A172 (cell line): ENCODE measurements at places on chromosomes 3 and 15. TPM values are rescaled to one million over a fixed set of nuclear protein-coding genes. Genes with fewer than 3 reads are reported as not detected.

- DNase-seq, result no peak
These were observed 43.4 kb upstream of the LMCD1 start for GRCh38 chr3:8458238-8458661.

- peak; percentile 12 for DNase-seq
These were observed 35.1 kb downstream of the GASK1A start for GRCh38 chr3:43014241-43014640.

DNA sequence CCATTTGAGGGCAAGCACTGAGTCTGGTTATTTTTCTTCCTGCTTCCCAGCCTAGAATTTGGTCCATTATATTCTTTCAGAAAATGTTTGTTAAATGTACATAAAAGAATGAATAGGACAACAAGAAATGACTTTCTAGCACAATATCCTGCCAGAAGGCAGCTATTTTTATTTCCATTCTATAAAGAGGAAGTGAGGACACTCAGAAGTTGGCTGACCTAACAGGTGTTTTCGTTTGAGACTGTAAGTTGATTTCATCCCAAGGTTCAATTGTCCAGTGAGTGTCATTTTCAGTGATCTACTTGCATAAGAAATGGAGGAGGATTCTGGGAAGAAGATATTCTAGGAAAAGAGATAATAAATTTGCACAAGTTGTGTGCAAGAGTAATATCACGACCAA is 191.9 kb upstream of the POU1F1 start:
- DNase-seq, result no peak

SCG5 gene
- 0.76 and 3.9 TPM in 2 replicates for total RNA-seq

GRCh38 chr15:84876269-84876668 is 8.2 kb upstream of the SLC28A1 start:
- DNase-seq, result no peak

TJP1 gene
- 26.1 and 41.7 TPM in 2 replicates for total RNA-seq

BTD gene
- 14.6 and 26.4 TPM in 2 replicates for total RNA-seq

- no peak for DNase-seq
These were observed 87.0 kb upstream of the TTBK2 start for GRCh38 chr15:43007551-43007950.

DNA sequence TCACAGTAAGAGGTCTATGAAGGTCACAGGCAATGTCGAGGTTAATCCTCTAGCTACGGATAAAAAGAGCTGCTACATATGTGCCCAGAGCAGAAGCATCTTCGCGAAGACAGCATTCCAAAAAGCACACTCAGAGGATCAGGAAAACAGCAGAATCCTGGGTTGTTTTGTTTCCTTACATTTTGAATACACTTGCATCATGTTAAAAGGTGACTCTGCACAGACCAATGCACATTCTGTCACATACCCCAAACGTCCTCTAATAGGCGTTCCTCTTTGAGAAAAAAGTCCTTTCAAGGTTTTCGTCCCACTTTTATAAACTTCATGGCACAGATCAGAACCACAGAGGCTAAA is 52.7 kb downstream of the VGLL4 start:
- DNase-seq, result no peak

DNA sequence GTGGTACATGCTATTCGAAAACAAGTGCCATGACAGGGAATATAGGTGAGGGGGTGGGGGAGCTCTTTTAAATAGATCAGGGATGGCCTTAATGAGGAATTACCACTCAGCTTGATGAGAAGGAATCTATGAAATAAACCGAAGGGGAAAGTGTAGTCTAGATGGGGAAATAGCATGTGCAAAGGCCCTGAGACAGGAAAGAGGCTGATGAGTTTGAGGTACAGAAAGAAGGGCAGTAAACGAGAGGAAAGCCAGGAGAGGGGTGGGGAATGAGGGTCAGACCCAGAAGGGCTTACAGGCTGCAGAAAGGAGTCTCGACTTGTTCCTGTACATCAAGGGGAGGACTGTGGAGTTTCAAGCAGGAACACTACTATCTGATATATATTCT is 12.2 kb downstream of the ATP2B2 start:
- DNase-seq, result no peak

WDR53 gene
- 12.8 and 13.9 TPM in 2 replicates for total RNA-seq

GRCh38 chr3:41265011-41265545 is 65.8 kb downstream of the CTNNB1 start:
- DNase-seq, result peak; percentile 76

FBXO40 gene
- 0.09 TPM in 1 of 2 replicates, not detected in the other for total RNA-seq

GRCh38 chr3:84965141-84965540 is 6.4 kb downstream of the CADM2 start:
- DNase-seq, result no peak

DNA sequence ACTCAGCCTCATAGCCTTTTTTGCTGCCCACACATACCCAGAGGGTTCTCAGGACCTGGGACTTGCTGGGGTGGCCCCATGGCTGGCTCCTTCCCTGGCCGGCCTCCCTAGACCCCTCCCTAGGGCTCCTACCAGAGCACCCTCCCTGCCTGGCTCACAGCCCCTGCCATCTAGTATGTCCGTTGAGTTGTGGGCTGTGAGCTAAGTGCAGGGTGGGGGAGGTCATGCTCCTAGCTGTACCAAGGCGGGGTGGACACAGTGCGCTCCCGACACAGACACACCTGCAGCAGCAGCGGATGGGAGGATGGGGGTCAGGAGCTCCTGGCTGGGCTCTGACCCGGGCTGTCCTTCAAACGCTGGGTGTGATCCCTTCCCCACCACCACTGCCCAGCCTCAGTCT is 41.6 kb downstream of the HMCES start:
- no peak for DNase-seq

DNA sequence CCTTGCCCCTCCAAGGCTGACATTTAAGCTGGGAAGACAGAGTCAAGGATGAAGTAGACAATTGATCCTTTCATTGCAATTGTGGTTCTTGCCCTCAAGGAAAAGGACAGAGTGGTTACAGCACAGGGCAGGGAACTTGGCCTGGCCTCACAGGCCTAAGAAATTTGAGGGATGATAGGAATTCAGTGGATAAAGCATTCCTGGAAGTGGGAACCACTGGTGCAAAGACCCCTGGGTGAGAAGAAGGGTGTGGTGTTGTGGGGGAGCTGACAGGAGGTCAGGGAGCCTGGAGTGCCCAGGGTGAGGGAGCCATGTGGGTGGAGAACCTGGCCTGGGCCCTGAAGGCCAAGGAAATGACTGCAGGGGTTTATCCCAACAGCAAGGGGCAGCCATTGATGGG is 287.4 kb downstream of the UACA start:
- no peak for DNase-seq

LXN gene
- total RNA-seq, result not detected in 2 replicates

DNA sequence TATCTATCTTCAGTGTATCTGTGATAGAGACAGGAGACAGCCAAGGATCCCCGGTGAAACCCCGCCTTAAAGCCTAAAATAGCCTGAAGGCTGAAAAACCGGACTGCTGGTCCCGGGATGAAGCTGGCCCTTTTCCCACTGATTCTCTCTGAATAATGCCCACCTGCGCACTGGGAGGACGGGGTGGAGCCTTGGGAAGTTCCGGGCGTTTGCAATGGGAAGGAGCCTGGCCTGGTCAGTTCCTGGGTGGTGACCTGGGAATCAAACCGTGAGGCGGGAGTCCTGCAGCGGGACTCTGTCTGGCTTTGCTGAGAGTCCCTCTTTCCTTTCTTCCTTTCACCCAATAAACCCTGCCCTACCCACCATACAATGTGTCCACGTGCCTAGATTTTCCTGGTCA is 157.9 kb downstream of the C3orf38 start:
- no peak for DNase-seq

DNA sequence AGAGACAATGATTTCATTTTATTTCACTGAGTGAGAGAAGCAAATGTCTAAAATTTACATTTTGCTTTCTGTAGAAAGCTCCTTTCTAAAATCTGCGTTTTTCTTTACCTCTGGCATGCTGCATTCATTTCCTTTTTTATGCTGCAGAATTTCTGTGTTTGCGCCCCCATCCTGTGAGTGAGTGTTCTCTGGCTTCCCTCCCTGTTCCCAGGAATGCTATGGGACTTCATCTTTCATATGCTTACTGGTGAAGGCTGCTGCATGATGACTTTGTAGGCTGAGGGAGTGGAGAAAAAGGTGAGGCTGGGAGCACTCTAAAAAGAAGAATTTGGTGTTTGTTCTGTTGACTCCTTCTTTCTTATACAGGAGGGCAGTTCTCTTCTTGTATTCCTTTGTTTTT is 7.7 kb upstream of the TMC3 start:
- no peak for DNase-seq

PPP2R3A gene
- total RNA-seq, result 17.3 and 19.1 TPM in 2 replicates

XCR1 gene
- not detected in 2 replicates for total RNA-seq

CXCR6 gene
- total RNA-seq, result not detected in 2 replicates

NANOGP8 gene
- total RNA-seq, result not detected in 2 replicates

GRCh38 chr3:143810953-143811265 is 37.4 kb downstream of the SLC9A9 start:
- DNase-seq, result no peak

MYO5A gene
- total RNA-seq, result 23.9 and 33.4 TPM in 2 replicates

DNA sequence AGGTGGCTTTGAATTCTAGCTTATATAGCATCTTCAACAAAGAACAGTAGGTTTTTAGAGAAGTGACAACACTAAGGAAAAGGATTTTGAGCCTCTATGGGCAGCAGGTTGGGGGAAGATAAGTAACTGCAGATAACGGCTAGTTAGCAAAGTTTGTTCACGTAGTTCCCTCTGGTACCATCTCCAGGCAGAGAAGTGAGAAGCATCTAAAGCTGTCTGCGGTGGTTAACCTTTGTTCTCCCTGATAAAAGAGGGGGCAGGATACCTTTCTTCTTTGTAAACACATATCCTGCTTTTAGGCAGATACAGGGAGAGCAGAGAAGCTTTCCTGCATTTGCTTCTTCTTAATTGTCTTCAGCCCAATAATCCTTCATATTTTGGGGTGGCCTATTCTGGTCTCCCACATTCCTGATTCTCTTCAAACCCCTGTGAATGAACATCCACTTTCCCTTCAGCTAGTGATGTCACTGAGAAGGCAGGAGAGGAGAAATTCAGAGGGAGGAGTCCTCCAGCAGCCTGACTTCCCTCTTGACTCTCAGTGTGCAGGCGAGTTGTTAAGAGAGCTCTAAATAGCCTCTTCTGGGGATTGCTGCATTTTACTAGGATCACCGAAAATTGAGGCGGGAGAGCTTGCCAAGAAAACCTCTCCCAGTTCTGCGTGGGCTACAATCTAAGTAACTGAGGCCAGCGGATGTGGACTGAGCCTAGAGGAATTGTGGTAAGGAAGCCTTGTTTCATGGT is 393.7 kb upstream of the C2CD4B start:
- no peak for DNase-seq
